GM12878 (cell line): ENCODE measurements at places on chromosomes 16 and 17. TPM values are rescaled to one million over a fixed set of nuclear protein-coding genes. Genes with fewer than 3 reads are reported as not detected.

DNA sequence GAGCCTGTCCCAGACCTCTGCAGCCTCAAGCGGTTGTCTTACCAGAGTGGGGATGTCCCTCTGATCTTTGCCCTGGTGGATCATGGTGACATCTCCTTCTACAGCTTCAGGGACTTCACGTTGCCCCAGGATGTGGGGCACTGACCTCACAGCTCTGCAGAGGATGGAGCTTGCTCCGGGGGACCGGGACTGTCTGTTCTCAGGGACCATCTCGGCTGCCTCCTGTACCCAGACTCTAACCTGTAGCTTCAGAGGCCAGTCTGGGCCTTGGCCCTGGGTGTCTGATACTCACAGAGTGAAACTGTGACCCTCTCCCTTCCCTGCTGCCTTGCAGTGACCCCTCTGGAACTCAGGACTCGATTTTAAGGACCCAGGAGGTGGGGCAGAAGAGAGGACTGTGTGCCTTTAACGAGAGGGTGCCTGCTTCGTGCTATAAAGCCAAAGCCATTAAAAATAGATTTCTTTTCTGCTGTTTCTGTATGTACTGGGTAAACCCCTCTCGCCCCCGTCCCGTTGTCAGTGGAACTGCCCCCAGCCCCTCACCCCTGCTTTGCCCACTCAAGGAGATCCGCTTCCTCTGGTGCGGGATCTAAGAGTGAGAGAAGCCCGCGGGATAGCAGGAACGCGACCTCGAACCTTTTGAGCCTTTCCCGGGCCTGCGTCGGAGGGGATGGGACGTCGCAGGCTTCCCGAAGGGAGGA, 1.1 kb upstream of the LLGL2 start:
- no peak for DNase-seq

GRCh38 chr16:31333686-31334649, 21.0 kb upstream of the ITGAX start:
- DNase-seq, result no peak

- DNase-seq, result no peak
Observed at GRCh38 chr16:31183432-31184428, 3.8 kb downstream of the FUS start.

SALL1 gene
- 0.08 TPM in 1 of 2 replicates, not detected in the other for total RNA-seq

HSF5 gene
- total RNA-seq, result 0.13 and 0.18 TPM in 2 replicates

GRCh38 chr17:31489295-31490018, 98.0 kb downstream of the RAB11FIP4 start:
- DNase-seq, result no peak

- DNase-seq, result no peak
Observed at GRCh38 chr17:63838631-63839171, 3.8 kb downstream of the SMARCD2 start.

DNA sequence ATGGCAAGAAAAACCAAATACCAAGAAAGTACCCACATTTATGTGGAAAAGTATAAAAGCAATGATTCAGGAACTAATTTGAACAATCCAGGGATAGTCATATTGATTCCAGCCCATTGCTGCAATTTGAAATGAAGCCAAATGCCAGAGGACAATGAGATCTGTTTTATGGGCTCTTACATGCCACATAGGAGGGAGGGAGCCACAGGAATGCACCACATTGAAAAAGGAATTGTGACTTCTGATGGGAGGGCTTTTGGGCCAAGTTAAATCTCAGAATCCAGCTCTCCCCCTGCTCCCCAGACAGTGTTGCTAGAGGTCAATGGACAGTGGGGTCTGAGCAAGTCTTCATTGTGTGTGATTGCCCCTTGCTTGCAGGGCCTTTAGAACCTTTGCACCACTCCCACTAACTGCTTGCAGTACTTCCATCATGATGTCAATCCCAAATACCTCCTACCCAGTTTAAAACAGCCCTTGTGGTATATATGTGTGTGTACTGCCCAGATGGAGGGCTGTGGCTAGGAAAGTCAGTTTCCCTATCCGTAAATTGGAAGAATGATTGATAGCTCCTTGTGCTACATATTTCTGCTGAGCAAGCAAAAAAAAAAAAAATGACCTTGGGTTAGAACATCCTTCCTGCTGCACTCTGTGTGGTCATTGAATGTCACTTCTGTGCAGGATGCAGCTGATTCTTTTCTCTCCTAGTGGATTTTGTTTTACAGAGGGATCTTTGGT, 406.8 kb downstream of the UTP18 start:
- no peak for DNase-seq

ABCC11 gene
- not detected in 2 replicates for total RNA-seq
